NCI-H1105 (cell line): ENCODE measurements at places on chromosomes 4 and X.

DNA sequence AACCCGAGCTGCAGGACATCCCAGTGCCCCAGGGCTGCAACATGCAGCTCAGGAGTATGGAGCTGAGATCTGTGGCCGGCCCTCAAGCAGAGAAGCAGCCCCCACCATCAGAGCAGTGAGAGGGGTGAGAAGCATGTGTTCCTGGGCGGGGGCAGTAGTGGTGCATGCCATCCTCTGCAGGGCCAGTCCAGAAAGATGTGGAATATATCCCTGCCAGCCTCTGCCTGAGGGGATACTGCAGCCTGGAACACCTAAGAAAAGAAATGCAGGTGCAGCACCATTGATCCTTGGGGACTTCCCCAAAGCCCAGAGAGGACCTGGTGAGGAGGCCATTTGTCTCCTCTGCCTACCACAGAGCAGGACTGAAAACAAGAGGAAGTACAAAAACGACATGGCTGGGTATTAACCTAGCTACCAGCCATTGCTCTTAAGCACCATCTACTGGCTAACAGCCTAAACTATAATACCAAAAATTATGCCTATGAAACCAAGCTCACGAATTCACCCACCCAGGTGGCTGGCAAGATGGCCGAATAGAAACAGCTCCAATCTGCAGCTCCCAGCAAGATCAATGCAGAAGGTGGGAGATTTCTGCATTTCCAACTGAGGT, 158.8 kb downstream of the ADGRA3 start:
- peak; percentile 29 for DNase-seq

GRCh38 chrX:49915361-49916222, 6.8 kb upstream of the CLCN5 start:
- DNase-seq = peak; percentile 1

- no peak for DNase-seq
These were observed 23.9 kb upstream of the CXCL13 start for GRCh38 chr4:77581724-77582123.

GRCh38 chr4:126838941-126839679, 793.6 kb upstream of the INTU start:
- DNase-seq = no peak

- DNase-seq = no peak
These were observed 50.6 kb upstream of the ACSL4 start for GRCh38 chrX:109783701-109784079.

- no peak for DNase-seq
These were observed 191.7 kb upstream of the RASGEF1B start for GRCh38 chr4:81663368-81663767.

GRCh38 chr4:76212851-76213414, 691 bp downstream of the SCARB2 start:
- DNase-seq = no peak

GRCh38 chr4:99715286-99715685, 57.7 kb upstream of the C4orf54 start:
- DNase-seq = no peak

- no peak for DNase-seq
These were observed 114.7 kb downstream of the SHROOM3 start for GRCh38 chr4:76549765-76550164.

DNA sequence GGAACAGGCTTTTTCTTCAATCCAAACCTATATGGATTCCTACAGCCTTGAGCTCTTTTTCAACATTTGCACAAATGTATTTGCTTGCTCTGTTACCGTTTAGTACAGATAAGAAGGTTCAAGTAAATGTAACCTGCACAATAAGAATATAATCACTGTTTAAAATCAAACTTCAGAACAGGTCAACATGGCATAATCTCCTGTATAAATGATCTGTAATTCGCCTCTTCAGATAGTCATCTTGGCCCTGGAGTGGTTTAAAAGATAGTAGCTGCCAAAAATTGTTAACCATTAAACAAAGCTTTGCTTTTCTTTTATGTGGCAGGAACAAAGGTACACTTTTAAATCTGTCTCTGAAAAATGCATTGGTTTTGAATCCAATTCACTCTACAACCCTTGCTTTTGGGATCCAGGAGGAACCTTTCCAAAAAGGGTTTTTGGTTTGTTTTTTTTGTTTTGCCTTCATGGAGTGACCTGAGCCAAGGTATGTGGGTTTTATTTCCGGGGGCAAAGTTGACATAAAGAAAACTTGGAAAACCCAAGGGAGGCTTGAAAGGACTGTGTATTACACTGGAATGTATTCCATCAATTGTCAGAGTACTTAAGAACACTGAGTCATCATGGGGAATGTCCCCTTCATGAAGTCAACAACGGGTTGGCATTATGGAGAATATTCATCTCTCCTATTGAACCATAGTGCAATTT, 210.4 kb upstream of the HCCS start:
- DNase-seq = no peak

DNA sequence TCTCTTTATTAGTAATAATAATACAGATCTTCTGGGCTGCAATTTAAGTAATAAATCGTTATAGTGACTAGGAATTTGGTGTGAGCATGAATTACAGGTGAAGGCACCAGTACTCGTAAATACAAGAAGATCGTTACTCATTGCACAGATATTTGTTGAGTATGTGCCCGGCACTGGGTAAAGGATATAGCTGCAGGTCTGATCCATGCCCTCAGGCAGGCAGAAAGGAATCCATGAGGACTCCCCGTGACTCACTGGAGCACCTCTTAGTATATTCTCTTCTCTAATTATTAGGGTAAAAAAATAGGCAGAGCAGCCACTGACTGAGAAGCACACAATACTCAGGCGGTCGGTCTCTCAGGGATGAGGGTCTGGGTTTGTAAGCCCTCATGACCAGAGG, 868.3 kb downstream of the RAB28 start:
- no peak for DNase-seq

DNA sequence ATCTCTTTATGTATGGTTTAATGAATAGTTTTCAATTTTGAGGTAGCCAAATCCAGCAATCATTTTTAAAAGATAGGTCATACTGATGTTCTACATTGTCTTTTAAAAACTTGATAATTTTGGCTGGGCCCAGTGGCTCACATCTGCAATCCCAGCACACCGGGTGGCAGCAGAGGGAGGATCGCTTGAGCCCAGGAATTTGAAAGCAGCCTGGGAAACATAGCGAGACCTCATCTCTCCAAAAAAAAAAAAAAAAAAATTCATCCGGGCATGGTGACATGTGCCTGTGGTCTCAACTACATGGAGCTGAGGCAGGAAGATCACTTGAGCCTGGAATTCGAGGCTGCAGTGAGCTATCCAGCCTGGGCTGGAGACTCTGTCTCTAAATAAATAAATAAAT, 419.8 kb downstream of the GALNTL6 start:
- DNase-seq = no peak

DNA sequence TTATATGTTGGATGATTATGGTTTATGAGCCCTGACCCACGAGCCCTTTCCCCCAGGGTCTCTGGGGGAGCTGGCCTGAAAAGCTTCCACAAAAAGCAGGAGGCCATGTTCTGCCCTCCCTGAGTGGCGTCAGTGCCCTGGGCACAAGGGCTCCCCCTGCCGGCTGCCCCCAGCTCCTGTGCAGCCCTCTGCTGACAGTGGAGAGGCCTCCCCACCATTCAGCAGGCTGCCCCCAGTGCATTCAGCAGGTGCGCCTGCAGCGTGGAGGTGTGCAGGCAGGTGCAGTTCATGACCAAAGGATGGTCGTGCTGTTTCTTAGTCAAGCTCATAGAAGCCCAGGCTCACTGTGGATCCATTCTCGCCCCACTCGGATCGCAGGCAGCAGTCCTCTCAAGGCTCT, 12.5 kb upstream of the S100P start:
- DNase-seq = no peak

DNA sequence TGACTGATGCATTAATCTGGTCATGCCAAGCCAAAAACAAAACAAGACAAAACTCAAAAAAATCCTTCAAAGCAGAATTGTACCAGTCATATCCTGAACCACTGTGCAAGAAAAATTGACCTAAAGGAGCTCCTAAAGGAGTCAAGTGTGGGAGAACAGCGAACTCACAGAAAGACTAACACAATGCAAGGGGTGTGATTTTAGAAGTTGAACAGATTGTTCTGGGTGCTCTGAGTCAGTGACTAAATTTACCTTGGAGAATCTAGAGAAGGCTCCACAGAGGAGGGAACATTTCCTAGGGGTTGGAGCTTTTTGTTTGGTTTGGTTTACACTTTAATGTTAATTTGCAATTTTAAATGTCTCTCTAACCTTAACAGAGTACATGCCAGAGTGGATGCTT, 48.9 kb upstream of the PHF8 start:
- no peak for DNase-seq

DNA sequence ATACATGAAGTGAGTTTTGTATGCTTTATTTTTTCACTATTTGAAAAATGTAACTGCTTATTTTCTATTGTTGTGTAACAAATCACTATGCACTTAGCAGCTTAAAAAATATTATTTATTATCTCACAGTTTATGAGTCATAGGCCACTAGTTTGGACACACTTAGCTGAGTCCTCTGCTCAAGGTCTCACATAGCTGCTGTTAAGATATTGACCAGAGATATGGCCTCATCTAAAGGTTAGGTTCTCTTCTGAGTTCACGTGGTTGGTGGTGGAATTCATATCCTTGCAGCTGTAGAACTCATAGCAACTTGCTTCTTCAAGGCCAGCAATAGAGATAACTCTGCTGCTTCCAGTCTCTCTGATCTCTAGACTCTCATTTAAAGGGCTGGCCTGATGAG, 534.4 kb downstream of the SPRY1 start:
- no peak for DNase-seq

GRCh38 chr4:101807351-101807750, 16.8 kb downstream of the BANK1 start:
- no peak for DNase-seq

GRCh38 chrX:3046253-3047240, 5.3 kb downstream of the ARSF start:
- no peak for DNase-seq

DNA sequence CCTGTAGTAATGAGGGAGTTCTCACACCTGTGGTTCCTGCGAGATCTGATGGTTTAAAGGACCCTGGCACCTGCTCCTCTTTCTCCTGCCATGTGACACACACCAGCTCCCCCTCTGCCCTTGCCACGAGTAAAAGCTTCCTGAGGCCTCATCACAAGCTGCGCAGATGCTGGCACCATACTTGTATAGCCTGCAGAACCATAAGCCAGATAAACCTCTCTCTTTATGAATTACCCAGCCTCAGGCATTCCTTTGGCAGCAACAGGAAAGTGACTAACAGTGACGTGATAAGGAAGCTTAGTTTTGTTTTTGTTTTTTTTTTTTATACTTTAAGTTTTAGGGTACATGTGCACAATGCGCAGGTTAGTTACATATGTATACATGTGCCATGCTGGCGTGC, 130.9 kb downstream of the AFAP1 start:
- DNase-seq = no peak

- no peak for DNase-seq
These were observed 11.5 kb upstream of the ZNF718 start for GRCh38 chr4:112771-113170.

DNA sequence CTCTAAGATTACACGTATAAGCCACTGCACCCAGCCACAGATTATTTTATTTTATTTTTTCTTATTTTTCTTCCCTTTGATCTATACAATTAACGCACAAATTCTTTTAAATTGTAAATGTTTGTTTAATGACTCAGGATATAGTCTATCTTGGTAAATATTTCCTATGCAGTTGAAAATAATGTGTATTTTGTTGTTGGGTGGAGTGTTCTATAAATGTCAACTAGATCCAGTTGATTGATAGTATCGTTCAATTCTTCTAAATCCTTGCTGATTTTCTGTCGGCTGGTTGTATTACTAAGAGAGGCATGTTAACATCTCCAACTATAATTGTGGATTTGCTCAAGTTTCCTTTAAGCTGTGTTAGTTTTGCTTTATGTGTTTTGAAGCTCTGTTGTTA, 92.0 kb downstream of the TRAPPC11 start:
- DNase-seq = no peak

DNA sequence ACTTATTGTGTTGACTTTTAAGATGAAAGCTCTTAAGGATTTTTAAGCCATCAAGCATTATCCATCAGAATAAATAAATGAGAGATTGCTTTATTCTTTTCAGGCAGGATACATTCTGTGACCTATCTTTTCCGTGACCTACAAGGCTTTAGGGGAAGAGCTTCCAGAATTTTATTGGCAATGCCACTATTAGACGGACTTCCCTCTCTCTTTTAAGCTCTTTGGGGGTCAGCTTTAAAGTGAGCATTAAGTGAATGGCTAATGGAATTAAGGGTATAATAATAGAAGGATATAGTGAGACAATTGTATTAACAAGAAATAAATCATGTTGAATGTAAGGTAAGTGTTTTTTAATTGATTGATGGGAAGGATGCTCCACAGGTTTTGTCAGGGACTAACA, 273.7 kb downstream of the GPAT3 start:
- DNase-seq = no peak

GRCh38 chr4:23483320-23483960, 406.4 kb downstream of the PPARGC1A start:
- no peak for DNase-seq

DNA sequence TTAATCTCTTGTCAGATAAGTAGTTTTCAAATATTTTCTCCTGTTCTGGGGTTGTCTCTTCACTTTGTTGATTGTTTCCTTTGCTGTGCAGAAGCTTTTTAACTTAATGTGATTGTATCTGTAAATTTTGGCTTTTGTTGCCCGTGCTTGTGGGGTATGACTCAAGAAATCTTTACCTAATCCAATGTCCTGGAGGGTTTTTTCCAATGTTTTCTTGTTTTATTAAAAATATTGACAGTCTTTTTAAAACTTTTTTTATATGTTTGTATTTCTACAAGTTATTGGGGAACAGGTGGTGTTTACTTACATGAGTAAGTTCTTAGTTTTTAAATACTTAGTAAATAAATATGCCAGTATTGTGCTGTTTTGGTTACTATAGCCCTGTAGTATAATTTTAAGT, 44.9 kb downstream of the RTL3 start:
- DNase-seq = no peak

DNA sequence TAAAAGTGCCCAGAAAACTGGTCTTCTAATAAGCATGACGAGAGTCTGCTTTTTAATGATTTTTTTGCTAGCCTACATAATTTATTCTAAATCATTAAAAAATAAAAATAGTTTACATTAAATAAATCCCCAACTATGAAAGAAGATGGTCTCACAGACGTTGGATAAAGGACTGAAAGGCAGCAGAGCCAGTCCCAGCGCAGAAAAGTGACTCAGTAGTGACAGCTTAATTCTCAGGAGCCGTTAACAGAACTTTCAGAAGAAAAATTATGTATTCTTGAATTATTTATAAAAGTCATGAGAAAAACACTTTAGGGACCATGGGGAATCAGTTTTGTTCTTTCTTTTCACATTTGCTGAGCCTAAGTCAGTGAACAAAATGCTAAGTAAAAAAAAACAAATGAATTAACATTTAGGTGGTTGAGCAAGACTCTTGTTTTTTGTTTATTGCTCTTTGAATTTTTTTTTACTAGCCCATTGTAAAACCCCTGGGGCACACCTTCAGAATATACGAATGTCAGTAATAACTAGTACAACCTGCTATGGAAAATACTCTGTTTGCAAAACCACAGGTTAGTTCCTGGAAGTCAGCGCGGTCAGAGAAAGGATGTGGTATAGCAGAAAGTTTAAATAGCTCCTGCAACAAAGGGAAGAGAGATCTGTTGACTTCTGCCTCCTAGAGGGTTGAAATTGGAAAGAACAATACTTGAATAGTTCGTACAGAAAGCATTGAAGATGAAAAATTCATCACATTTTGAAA, 50.4 kb upstream of the CCDC160 start:
- DNase-seq = no peak
